H7 (cell line): ENCODE measurements at places on chromosomes 6 and 20.

DNA sequence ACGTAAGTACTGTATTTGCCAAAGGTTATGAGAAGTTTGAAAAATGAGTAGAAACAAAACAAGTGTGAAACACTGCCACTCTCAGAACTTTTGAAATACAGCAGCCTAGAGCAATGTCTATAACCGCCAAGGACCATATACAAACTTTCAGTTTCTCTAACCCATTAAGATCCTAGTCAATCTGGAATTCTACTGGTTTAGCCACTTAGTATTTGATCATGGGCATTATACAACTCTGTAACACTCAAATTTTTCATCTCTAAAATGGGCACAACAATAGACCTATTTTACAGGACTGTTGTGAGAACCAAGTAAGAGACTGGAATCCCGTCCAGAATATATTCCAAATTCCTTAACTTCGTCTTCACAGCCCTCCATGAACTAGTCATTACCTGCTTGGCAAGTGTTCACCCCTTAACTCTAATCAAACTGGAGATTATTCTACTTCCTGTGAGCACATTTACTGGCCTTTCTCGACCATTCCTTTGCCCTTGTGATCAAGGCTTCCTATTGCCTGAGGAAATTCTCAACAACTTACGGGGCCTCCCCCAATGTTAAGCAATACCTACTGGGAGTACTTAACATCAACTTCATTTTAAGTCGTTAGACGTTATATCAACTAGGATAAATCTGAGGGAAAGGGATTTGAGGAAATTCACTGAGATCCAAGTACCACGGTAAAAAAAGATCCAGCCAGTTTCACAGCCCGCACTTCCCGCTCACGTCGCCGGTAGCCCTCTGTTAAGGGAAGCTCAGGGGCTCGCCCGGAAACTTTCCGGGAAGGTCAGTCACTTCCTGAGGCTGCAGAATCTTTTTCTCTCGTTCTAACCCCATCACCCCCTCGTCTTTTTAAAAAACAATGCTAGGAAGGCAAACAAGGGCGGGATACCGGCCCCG lies 1.1 kb downstream of the EIF2S2 start:
- DNase-seq = peak; percentile 39

GRCh38 chr6:142907544-142907943 lies 37.4 kb downstream of the HIVEP2 start:
- DNase-seq = no peak

DNA sequence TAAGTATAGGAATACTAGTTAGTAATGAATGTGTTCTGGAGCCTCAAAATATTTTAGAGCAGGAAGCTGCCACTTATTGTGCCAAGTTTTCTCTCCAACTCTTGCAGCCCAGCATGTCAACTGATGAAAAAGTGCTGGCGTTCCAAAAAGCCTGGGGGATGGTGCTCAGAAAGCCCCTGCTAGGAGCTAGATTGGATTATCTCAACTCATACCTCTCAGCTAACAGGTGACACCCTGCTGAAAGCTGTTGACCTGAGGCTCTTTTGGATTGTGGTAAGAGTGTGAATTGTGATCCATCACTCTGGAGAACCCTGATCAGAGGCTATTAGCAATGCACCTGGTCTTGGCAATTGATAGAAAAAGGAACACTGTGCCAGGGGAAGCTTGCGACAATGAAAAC lies 580.4 kb downstream of the EYS start:
- DNase-seq = peak; percentile 7

DNA sequence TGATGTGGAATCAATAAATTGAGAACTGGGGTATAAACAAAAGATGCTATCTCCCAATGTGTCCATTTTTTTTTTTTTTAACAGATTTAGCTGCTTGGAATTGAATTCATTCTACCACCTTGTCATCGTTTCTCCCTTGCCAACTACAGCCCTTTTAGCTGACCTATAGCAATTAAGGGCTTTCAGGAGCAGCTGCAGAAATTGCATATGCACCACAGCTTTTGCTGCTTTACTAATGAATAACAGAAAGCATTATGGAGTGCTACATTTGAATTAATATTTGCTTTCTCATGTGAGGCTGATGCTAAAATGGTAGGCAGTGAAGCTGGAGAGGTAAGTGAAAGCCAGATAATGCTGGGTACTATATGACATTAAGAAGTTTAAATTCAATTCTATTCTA lies 5.7 kb downstream of the SESN1 start:
- DNase-seq = no peak

GRCh38 chr6:1111361-1111760 lies 200.5 kb upstream of the FOXQ1 start:
- no peak for DNase-seq

DNA sequence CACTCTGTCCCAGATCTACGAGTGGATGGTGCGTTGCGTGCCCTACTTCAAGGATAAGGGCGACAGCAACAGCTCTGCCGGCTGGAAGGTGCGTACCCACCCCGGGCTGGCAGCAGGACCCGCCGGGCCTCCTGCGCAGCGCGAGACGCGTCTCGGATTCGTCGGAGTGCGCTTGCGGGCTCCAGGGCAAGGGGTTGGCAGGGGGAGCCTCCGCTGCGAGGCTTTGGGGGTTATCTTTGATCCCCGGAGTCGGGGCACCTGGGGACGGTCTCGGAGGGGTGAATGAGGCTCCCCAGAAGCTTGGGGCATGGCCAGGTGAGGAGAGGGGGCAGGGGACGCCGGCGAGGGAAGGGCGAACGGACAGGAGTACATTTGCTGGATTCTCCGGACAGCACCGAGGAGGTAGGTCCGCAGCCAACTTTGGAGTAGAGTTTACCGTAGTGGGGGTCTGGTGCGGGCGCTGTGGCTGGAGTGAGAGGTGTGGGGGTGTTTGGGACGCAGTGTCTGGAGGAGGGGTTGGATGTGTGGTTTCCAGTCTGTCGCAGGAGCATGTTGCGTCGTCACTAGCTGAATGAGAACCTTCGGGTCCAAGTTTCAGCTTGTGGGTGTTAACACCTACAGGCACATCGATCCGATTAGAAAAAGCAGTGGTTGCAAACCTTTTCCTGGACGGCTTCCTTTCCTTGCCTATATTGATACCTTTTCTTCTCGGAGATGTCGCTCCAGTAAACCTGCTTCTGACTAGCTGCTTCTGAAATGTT lies 1.2 kb downstream of the FOXO3 start:
- peak; percentile 70 for DNase-seq

GRCh38 chr6:93252930-93253329 lies 166.4 kb downstream of the EPHA7 start:
- no peak for DNase-seq
